ENCODE measurements at places on chromosomes 5 and 9.

DNA sequence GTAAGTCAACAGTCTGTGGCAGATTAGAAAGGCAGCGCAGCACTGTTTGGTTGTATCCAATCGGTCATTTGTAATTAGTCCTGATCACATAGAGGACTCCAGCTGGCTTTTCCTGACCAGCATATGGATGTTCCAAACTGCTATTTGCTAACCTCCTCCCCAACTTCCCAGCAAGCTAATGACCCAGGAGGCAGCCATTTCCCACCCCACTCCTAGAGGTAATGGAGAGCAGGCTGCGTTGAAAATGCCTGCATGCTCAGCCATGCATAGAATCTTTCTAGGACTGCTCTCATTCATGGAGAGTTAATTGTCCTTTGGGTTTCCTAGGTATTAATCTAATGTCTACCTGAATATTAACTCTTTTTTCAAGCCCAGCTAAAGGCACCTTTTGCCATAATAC is 850.6 kb upstream of the WWC1 start:
- DNase-seq: no peak

DNA sequence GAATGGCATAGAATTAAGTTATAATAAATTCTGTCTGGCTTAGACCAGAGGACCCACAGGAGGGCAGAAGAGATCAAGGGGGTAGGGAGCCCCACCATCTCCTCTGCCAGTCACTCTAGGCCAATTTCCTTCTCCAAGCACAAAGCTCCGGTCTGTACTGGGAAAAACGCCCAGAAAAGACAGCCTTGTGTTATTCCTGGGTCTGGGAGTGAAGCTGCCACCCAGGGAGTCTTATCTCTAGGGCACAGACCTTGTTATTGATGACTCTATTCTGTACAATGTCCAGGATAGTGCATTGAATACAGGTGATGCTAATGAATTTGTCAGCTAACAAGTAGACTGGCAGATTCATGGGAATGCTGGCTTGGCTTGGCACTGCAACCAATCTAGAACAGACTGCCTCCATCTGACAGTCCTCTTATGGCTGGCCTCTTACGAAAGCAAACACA is 60.7 kb downstream of the MED27 start:
- DNase-seq: peak; percentile 22

DNA sequence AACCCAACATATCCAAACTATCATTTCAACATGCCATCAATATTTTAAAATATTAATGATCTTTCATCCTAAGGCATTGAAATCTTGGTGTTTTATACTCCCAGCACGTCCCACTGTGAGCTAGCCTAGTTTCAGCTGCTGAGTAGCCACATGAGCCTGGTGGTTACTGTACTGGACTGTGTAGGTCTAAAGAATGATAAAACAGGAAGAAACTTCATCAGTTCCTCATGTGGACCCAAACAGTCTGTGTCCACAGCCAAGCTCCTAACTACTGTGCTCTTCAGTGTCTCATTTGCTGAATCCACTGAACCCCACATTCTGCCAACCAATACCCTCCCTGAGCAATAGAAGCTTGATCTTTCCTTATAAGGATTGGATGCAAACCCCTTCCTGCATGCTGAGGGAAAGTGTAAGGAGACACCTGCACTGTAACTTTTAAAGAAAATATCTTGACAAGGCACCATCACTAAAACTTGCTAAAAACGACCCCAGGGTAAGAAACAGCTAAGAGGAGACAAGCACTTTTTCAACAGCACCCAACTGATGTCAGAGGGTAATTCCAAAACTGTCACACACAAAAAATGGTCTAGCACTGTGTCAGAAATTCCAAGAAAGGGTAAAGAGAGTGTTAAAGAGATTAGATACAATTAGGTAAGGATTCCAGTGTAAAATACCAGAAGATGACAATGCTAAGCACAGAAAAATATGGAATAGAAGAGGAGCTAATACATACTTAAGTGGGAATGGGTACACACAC is 126.9 kb downstream of the SPOCK1 start:
- no peak for DNase-seq

DNA sequence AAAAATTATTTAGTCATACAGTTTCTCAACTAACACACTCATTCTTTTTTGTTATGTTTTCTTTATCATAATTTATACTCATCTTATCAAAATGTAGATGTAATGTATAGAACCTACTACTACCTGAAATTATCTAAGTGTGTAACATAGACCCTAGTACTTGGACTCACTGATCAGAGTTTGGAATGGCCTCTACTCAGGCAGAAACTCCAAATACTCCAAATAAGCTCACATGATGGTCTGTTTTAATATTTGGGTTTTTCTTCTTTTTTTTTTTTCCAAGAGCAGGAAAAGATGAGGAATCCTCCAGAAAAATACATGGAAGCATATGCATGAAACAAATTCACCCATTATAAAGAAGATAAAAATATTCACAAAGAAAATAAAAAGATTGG is 126.3 kb downstream of the PDE4D start:
- DNase-seq: no peak

DNA sequence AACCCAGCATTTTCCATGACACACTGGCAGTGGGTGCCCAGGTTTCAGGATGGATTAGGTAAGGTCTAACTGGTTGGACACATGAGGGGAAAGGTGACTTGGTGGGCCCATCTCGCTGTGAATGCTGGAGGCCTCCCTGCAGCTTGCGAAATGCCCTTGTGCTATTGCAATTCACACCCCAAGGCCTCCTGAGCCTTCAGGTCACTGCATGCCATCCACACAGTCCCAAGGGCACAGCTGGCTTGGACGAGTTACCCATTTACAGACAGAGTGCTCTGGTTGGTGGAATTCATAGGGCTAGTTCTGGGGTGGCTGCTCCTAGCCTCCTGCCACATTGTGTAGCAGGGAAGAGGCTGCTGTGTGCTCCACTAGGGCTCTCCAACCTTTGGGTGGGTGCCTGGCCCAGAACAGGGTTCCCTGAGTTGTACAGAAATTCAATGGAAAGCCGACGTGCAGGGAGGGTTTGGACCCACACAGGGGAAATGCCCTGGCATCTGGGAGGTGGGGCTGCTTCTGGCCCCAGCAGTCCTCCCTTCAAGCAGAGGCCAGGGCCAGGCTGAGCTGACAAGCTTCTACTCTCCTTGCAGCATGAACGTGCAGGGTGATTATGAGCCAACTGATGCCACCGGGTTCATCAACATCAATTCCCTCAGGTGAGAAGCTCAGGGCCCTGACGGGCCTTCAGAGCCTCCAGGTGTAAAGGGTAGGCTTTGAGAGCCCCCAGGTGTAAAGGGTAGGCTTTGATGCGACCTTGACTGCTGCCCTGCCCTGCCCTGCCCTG is 54.3 kb downstream of the ASS1 start:
- DNase-seq: no peak

DNA sequence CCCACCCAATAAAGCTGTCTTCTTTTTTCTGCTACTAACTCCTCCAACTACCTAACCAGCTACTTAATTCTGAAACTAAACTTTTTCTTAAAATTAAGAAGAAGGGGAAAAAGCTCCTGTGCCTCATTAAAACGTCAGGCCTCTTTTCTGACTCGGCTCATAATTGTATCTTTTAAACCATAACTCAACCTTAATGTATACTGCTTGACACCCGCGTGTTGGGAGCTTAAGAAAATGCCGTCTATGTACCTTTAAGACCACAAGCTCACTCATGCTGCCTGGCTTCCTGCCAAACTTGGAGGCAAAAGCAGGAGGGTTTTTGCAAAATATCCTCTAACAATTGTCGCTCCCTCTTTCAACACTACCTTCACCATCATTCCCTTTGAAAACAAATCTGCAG is 5.0 kb downstream of the EBF1 start:
- DNase-seq: peak; percentile 26

DNA sequence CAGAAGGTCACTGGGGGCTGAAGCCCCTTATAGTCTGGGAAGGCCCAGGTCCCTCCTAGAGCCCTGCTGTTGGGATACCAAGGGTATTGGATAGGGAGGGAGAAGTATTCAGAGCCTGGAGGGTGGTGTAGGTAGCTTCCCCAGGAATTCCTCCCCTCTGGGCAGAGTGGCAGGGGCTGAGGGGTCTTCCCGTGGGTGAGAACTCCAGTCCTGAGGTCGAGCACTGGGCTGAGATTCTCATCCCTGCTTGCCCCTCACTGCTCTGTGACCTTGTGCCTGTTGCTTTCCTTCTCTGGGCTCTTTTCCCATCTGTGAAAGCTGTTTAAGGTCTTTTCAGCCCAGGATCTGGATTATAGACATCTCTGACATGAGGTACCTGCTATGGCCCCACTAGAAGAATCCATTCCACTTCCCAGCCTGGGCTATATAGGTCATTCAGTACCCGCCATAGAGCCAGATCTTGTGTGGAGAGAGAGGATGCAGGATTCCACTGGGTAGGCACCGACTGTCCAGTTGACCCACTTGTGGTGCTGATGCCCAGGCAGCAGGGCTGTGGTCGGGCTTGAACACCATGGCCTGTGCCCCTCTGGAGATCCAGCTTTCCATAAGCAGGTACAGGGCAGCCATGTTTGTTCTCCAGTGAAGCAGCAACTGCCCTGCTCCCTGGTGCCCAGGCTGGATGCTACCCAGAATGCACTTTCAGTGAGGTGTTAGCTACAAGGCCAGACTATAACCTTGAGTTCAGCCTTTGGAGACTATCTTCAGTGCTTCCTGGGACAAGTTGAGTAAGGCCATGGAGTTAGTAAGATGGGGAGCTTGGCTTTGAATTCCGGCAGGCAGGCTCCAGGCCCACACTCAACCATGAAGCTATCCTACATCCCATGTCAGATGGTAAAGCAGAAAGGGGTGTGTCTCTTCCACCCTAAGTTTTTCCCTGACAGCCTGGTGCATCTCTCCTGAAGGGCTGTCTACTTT is 60.1 kb downstream of the AMBP start:
- no peak for DNase-seq

DNA sequence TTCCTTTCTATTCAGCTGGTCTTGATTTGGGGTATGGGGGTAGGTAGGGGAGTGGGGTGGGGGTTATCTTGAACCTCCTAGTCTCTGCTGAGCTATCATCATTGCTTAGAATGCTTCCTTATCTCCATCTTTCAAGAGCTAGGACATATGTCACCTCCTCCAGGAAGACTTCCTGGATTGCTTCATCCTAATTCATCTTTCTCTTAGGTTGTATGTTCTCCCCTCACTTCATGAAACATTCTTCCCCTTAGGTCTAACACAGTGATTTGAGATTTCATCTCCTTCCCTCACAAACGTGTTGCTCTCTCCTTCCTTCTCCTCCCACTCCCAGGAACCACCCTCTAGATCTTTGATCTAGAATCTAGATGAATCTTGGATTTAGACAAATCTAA is 2.4 kb upstream of the SYNPO start:
- DNase-seq: no peak

GRCh38 chr5:69167493-69167855 is 524 bp downstream of the CCNB1 start:
- no peak for DNase-seq

DNA sequence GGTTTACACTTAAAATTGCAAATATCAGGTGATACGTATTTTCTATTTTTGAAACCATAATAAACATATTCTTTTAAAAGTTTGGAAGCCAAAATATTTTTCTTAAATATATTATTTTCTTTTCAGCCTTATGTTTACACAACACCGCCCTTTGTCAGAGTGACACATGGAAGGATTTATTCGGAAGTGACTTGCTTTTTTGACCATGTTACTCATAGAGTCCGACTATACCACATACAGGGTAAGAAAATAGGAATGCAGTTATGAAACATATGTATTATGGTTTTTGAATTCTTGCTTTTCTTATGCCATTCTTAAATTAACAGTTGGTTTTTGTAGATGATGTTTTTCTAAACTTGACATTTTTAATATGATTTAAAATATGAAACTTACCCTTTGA is 133.9 kb downstream of the MAN2A1 start:
- DNase-seq: no peak

GRCh38 chr9:698276-698675 is 143.2 kb upstream of the DMRT1 start:
- peak; percentile 70 for DNase-seq

GRCh38 chr9:118331622-118332045 is 627.4 kb downstream of the TLR4 start:
- DNase-seq: peak; percentile 98

DNA sequence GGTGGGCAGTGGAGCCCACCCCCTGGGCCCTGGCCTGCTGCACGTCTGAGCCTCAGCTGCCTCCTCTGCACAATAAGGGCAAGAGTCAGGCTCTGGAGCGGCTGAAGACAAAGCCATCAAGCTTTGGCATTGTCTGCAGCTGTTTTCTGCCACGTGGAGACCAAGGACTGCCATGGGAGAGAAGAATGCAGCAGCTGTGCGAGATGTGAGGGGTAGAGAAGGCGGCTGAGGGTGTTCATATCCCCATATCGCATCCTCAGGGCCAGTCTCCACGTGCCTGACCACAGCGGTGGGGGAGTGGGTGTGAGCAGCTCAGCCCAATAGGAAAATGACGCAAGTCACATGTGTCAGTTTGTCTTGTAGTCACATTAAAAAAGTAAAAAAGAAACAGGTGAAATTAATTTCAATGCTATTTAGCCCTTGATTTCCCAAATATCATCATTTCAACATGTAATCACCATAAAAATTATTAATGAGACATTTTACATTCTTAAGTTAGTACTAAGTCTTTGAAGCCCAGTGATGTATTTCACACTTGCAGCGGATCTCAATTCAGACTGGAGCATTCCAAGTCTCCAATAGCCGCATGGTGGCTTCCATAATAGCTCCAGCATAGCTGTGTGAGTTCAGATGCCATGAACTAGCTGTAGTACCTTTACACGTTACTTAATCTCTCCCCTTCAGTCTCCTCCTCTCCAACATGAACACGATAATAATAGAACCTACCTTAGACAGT is 6.6 kb downstream of the C1QTNF2 start:
- no peak for DNase-seq

- no peak for DNase-seq
Observed at GRCh38 chr9:16954040-16954439, 83.6 kb upstream of the BNC2 start.

DNA sequence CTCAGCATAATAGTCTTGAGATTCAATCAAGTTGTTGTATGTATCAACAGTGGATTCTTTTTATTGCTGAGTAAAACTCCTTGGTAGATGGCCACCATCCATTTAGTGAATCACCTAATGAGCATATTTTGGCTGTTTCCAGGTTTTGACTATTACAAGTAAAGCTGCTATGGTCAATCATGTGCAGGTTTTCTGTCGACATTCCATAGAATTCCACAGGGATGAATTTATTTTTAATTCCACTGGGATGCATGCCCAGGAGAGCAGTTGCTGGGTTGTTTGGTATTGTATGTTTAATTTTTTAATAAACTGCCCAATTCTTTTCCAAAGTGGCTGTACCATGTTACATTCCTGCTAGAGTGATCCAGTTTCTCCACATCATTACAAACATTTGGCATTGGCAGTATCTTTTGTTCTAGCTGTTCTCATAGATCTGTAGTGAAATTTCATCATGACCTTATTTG is 10.5 kb upstream of the S1PR3 start:
- DNase-seq: no peak

DNA sequence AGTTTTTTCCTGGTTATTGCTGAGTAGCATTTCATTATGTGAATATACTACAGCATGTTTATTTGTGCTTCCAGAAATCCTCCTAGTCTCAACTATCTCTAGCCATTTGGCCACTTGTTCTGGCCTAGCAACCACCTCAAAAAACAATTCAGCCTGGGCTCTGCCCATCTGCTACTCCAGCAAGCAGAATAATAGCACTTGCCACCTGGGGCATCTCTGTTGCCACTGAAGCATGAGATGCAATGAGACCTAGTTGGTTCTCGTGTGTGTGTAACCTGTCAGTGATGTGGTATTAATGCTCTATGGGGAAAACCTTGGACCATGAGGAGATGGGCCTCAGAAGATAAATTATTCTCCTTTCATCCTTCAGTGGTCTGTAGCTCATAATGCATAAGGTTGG is 129.5 kb downstream of the RNF180 start:
- DNase-seq: no peak

- DNase-seq: no peak
Observed at GRCh38 chr9:4228606-4229005, 71.3 kb downstream of the GLIS3 start.

GRCh38 chr9:100640447-100641050 is 62.7 kb downstream of the CAVIN4 start:
- no peak for DNase-seq
